ENCODE measurements at places on chromosomes 13 and 19.

- no peak for DNase-seq
These were observed 3.4 kb upstream of the JUND start for GRCh38 chr19:18284712-18285360.

GRCh38 chr13:40213779-40214178, 452.7 kb downstream of the FOXO1 start:
- no peak for DNase-seq

- DNase-seq: no peak
These were observed 460 bp downstream of the MEDAG start for GRCh38 chr13:30906411-30907051.

GRCh38 chr13:40488869-40489391, 177.5 kb downstream of the FOXO1 start:
- no peak for DNase-seq

DNA sequence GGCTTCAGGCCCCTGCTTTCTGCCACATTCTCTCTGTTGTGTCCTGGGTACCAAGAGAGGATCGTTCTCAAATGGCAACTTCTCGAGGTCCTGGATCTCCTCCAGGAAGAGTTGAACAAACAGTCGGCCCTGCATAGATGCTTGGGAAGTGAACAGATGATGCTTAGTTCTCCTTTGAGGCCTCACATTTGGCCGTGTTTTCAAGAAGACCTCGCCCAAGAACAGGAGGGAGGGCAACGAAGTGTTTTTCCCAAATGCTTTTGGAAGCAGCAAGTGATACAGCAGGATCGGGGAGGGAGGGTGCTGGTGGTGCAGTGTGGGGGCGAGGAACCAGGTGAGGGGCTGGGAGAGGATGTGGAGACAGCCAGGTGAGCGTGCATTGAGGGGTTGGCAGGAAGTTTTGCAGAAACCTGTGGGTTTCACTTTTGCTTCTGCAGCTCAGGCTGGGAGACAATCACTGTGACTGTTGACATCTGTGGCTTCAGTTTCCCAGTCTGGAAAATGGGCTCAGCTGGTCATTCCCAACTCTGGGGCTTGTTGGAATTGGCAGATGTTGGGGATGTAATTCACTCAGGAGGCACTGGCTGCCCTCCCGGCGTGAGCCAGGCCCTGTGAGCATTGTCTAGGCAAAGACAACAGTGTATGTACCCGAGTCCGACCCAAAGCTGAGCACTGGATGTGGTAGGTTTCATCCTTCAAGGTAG, 21.6 kb downstream of the MAST3 start:
- DNase-seq: no peak

- DNase-seq: peak; percentile 40
These were observed 7.6 kb downstream of the GPR32 start for GRCh38 chr19:50777830-50778303.

DNA sequence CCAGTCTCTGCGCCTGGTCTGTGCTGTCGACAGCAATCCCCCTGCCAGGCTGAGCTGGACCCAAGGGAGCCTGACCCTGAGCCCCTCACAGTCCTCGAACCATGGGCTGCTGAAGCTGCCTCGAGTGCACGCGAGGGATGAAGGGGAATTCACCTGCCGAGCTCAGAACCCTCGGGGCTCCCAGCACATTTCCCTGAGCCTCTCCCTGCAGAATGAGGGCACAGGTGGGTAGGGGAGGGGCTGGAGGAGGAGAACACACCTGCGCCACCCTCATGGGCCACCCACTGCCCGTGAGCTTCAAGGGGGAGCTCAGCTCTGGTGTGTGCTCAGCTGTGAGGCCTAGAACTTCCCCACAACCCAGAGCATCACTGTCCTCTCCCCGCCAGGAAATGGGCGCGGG, 38.6 kb upstream of the CD33 start:
- no peak for DNase-seq

- DNase-seq: no peak
These were observed 553.9 kb downstream of the LMO7 start for GRCh38 chr13:76189882-76190519.

DNA sequence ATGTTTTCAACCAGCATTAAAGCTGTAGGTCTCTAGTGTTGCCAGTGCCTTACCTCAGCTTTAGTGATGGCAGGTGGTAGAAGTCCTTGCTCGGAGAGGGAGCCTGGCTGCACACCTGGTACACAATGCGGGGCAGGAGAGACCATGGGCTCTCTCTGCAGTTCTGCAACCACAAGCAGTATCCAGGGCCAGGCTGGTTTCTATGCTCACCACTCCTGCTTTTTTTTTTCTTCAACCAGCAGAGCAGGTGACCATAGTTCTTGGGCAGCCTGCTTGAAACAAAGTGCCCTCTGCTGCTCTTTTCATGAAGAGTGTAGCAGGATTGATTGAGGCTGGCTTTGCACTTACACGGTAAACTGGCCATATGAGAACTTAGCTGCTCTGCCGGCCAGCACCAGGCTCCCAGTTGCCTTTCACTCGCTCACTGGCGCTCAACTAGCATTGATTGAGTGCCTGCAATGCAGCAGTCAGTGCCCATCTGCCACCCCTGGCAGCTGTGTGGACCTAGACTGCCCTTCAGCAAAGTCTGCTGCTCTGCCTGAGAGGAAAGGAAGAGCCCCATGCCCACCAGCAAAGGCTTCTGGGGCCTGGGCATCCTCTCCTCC, 4.4 kb upstream of the CHAMP1 start:
- no peak for DNase-seq

DNA sequence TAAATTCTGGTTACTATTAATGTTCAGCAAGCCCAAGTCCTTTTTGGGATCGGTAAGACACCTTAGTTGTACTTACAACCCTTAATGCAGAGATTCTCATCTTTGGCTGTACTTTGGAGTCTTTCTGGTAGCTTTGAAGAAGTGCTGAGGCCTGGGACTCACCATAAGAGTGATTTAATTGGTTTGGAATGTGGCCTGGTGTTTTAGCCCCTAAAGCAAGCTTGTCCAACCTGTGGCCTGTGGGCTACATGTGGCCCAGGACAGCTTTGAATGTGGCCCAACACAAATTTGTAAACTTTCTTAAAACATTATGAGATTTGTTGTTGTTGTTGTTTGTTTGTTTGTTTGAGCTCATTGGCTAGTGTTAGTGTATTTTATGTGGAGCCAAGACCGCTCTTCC, 215.3 kb downstream of the ZIC5 start:
- DNase-seq: no peak

DNA sequence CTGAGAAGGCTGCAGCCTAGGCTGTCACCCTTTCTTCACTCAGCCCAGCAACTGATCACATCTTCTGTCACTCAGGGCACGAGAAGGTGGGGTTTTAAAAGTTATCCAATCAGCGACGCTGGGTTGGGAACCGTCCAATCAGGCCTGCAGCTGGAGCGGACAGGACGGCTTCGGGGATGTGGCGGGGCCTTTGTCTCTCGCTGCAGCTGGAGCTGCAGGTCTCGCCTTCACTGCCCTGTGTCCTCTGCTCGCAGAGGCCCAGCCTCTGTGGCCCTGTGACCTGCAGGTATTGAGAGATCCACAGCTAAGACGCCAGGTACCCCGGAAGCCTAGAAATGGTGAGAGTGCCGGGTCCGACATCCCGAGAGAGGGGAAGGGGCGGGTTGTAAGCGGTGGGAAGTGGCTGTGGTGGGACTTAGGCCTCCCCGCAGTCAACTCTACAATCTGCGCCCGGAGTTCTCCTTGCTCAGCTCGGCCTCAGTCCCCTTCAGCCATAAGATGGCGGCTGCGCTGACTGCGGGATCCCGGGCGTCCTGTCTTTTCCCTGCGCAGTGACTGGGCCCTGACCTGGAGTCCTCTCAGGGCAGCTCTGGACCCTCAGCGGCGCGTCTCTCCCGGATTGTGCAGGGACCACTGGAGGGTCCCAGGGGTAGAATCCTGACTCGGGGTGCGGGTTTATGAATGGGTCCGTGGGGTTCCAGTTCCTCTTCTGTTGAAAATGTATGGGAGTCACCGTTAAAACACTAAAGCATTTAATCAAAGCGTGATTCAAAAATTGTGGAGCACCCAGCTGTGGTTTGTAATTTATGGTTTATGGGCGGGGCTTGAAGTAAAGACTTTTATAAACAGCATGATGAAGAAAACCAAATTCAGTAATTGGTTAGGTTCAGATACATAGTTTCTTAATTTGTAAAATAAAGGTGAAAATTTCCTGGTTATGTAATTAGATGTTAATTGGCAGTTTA, at the start of gene ZNF714:
TSS of gene ZNF714 (plus strand) at position 193 of the 965 bp plus-strand sequence. CDS start 16,066 bp downstream, outside the sequence.
- DNase-seq: peak; percentile 91

DNA sequence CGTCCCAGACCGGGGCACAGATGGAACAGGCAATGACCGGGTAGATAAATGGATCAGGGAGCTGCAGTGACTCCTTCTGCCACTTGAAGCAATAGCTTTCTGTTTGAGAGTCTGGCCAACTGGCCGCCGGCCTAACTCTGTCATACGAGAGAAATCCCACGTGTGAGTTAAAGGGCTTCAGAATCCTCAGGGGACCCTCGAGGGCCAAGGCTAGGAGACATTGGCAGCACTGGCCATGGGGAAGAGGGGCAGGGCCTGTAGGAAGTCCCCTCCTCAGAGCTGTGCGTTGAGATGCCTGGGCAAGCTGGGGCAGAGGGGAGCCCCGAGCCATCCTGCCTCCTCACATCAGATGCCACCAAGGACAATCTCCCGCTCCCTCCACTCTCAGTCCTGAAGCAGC, 51.6 kb downstream of the KLF2 start:
- DNase-seq: no peak

DNA sequence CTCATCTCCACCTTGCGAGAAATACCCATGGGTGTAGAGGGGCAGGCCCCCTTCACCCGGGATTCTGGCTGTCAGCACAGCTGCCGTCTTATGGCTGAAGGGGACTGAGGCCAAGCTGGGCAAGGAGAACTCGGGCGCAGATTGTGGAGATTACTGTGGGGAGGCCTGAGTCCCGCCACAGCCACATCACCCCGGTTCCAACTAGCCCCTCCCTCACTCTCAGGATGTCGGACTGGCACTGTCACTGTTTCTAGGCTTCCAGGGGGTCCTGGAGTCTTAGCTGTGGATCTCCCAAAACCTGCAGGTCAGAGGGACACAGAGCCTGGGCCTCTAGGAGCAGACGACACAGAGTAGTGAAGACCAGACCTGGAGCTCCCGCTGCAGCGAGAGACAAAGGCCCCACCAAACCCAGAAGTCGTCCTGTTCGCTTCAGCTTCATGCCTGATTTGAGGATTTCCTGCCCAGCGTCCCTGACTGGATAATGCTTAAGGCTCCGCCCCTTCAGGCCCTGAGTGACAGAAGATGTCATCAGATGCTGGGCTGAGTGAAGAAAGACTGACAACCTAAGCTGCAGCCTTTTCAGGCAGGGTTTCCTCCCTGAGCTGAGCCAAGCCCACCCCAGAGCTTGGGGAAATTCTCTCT, 55.8 kb downstream of the ZNF93 start:
- no peak for DNase-seq

GRCh38 chr13:30240608-30241007, 66.7 kb downstream of the KATNAL1 start:
- no peak for DNase-seq

DNA sequence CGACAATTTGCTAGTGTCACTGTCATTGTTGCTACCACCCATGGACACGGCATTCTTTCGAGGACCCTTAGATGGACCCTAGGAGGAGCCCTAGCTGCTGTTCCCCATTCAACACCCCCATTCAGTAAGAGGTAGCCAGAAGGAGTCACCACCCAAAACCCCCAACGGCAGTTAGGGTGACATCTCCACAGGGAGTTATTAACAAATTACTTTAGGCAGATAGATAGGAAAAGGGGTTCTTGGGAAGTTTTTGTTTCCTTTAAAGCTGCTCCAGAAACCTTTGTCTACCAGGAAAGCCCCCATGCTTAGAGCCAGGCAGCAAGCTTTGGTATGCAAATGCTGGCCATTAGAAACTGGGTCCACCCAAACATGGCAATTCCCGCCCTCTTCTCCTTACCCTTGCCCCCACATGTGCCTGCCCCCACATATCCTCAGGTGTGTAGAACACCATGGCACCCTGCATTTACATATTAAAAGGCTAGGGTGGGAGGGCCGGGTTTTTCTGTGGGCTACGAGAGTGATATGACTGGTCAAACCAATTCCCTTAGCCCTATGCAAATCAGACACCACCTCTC, 190.9 kb downstream of the SLITRK6 start:
- DNase-seq: no peak

DNA sequence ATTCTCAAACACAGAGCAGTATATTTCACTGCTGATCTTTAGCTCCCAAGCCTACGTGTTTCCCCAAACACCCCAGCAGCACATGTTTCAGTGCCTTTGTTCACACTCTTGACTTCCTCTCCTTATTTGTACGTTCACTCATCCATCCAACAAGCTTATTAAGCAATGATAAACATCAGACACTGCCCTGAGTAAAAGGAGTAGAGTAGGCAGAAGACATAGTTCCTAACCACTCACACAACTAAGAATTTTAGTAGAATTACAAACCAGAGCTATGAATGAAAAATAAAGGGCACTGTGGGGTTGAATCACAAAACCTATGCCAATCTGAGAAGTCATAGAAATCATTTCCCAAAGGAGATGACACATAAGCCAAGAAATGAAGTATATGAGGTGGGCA, 213.5 kb downstream of the DIAPH3 start:
- no peak for DNase-seq

- no peak for DNase-seq
These were observed 3.3 kb downstream of the TIMM13 start for GRCh38 chr19:2423915-2424685.

GRCh38 chr13:79393564-79394249, 12.3 kb downstream of the RBM26 start:
- no peak for DNase-seq

- DNase-seq: no peak
These were observed 364.0 kb downstream of the LMO7 start for GRCh38 chr13:76000131-76000530.

- peak; percentile 64 for DNase-seq
These were observed 2.0 kb upstream of the RNF126 start for GRCh38 chr19:664913-665443.

GRCh38 chr19:10756371-10756770, 38.5 kb downstream of the DNM2 start:
- DNase-seq: no peak

- DNase-seq: no peak
These were observed 49.5 kb downstream of the PCDH8 start for GRCh38 chr13:52798770-52799430.

DNA sequence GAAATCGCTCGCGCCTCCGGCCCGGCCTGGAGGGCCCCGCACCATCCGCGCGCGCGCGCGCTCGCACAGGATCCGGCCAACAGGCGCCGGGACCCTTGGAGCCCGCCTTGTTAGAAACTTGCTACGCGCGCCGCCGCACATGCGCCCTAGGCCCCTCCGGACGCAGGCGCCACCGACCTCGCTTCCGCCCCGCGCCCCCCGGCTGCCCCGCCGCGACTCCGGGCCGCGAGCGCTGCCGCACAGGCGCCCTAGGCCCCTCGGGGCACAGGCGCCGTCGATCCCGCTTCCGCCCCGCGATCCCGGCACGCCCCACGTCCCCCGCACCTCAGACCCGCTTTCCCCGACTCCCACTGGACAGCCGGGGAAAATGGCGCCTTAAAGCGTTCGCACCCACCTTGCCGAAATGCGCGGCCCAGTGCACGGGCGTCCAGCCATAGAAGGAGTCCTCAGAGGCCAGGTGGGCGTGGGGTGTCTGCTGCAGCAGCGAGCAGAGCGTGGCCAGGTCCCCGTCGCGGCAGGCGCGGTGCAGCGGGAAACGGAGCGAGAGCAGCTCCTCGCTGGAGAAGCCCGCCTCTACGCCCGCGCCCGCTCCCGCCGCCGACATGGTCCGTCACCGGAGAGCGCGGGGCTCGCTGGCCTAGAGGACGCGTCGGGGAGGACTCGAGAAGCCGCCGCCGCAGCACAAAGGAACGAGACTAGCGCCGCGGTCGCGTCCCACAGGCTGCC, 375 bp downstream of the ANKRD10 start:
- DNase-seq: peak; percentile 50

- DNase-seq: no peak
These were observed 16.8 kb downstream of the XAB2 start for GRCh38 chr19:7612282-7613274.
